Mucosa of descending colon (tissue), 3 donors: ENCODE measurements at places on chromosomes 6 and 20.
A peak's percentile ranks its signal among the peaks of the same experiment; 100 is the strongest.

DNA sequence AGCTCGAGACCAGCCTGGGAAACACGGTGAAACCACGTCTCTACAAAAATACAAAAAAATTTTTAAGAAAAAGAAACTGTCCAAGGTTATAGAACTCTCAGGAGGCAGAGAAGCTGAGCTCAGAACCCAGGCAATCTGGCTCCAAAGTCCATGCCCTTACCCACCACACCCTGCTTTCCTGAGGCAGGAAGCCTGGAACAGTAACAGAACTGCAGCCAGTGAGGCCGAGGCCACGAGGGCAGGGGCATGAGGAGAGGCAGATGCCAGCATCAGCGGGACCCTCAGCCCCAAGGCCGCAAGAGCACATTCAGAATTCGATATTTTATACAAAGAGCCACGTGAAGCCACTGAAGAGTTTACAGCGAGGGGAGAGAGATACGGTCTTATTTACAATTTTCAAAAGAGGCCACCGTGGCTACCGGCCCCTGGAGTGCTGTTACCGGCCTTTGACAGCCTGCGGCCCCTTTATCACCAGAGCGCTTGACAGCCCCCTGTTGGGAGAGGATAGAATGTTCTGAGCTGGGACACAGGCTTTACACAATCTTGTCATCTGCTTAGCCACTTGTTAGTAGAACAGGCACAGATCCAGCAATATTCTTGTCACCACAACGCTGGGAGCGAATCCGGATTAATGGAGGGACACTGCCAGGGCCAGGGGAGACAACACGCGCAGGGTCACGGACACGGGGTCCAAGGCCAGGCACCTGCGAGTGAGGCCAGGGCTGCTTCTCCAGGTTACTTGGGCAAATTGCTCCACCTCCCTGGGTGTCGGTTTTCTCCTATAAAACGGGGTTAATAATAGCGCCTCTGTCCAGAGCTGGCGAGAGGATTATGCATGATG is 5.6 kb downstream of the SPATA2 start:
- DNase-seq = peak; percentile 71

DNA sequence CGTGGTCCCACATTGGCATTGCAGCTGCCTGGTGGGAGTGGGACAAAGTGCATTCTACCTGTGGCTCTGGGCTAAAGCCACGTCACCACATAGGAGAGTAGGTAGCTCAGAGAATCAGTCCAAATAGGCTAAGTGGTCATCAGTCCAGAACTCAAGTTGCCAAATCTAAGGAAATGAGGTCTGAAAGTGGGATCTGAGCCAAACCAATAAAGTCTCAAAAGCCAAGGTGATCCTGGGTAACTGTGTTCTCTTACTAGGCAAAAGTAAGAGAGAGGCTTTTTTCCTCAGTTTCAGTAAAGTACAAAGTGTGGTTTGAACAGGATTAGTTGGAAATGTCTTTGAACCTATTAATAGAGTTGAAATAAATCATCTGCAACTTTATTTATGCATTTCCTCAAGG is 68.6 kb upstream of the CNKSR3 start:
- DNase-seq = no peak

GRCh38 chr6:143745166-143746133 is 67.7 kb downstream of the PHACTR2 start:
- DNase-seq = peak; percentile 79

GRCh38 chr20:53840532-53840931 is 229.9 kb downstream of the BCAS1 start:
- no peak for DNase-seq

GRCh38 chr6:158625881-158626305 is 18.6 kb downstream of the DYNLT1 start:
- DNase-seq = no peak

- no peak for DNase-seq
These were observed 1.5 kb downstream of the C6orf47 start for GRCh38 chr6:31658983-31659648.

DNA sequence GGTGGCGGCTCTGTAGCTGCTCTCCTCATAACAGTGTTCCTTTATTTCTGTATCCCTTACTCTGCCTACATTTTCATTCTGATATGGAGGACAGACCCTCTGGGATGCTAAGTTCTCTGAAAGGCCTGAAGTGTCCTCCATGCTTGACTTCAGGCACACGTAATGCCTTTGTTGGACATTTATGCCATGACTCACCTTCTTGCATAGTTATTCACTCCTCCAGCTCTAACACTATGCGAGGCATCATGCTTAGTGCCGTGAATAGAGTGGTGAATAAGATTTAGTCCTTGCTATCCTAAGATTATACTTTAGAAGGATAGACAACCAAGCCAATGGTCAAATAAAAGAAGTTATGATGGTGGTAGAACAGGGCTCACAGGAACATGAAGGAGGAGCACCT is 760.9 kb upstream of the FLRT3 start:
- no peak for DNase-seq

- no peak for DNase-seq
These were observed 1.1 kb upstream of the IL17F start for GRCh38 chr6:52245425-52245824.

DNA sequence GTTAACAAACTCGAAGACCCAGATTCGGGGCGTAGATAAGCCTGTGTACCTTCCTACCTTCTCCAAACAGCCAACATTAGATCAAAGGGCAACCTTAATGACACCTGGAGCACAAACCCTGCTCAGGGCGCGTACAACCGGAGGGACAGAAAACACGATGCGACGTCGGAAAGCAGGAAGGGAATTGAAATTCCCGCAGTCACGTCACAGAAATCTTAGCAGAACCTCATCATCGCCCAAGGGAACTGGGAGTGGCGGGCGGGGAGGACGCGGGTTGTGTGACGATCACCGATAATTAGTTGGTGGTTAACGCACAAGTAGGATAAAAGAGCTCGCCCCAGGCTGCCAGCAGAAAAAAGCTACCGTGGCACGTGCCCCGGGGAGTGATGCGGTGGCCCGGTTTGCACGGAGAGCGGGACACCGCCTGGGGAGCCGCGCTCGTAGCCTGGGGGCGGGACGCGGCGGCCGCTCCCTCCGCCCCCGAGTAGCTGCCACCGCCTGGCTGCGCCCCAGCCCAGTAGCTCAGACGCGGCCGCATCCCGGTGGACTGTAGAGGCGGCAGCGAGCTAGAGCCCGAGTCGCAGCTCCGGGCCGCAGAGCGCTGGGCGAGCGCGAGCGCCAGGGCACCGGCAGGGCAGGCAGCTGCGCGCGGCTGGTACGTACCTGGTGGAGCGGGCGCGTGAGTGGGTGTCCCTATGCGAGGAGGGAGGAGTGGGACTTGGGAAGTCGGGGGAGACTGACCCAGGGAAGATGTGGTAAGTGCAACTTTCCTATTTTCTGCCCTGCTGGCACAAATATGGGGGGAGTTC is at the start of gene PKIB:
TSS of gene PKIB (plus strand) at position 525 of the 809 bp plus-strand sequence. CDS start 107,390 bp downstream, outside the sequence.
- peak; percentile 84 for DNase-seq

DNA sequence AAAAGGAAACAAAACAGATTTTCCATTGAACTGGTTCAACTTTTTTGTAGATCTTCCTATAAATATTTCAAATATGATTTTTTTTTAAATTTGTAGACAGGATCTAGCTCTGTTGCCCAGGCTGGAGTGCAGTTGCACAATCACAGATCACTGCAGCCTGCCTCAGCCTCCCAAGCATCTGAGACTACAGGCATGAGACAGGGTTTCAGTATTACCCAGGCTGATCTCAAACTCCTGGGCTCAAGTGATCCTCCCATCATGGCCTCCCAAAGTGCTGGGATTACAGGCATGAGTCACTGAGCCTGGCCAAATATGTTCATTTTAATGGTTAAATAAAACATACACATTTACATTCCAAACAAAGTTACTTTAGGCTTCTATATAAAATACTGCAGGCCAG is 33.6 kb downstream of the SAMHD1 start:
- DNase-seq = no peak

- DNase-seq = no peak
These were observed 35.9 kb downstream of the DUSP22 start for GRCh38 chr6:328136-328670.

GRCh38 chr6:23307516-23307915 is 738.1 kb downstream of the HDGFL1 start:
- DNase-seq = no peak

GRCh38 chr20:52201395-52201794 is 9.8 kb upstream of the ZFP64 start:
- DNase-seq = no peak

DNA sequence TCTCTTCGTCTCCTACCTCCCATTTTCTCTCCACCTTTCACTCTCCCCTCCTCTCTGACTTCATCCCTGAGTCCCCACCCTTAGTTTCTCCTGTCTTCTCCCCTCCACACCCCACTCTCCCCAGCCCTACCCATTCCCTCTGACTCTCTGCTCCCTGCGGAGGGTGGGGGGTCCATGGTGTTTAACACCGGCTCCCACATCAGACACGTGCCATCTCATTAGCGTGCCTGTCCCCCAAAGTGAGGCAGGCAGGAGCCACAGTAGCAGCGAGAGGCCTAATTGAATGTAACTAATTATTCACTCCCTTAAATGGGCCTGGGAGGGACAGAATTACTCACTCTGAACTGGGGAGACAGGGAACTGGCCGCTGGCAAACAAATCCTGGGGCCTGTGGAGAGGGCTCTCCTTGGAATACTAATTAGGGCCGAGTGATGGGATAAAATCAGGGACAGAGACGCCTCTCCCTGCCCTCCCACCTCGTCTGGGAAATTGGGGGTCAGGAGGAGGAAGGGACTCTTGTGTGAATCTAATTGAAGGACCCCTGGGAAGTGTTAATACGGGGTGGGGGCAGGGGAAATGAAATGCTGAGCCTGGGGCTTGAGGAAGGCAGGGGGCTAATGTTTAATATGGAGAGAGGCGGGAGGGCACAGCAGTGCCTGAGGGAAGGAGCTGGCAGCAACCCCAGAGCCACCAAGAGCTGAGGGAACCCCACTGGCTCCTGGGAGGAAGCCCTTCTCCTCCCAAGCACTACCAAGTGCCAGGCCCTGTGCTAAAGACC is 17.9 kb downstream of the CD40 start:
- no peak for DNase-seq

- no peak for DNase-seq
These were observed 469 bp upstream of the XRN2 start for GRCh38 chr20:21302664-21303060.

DNA sequence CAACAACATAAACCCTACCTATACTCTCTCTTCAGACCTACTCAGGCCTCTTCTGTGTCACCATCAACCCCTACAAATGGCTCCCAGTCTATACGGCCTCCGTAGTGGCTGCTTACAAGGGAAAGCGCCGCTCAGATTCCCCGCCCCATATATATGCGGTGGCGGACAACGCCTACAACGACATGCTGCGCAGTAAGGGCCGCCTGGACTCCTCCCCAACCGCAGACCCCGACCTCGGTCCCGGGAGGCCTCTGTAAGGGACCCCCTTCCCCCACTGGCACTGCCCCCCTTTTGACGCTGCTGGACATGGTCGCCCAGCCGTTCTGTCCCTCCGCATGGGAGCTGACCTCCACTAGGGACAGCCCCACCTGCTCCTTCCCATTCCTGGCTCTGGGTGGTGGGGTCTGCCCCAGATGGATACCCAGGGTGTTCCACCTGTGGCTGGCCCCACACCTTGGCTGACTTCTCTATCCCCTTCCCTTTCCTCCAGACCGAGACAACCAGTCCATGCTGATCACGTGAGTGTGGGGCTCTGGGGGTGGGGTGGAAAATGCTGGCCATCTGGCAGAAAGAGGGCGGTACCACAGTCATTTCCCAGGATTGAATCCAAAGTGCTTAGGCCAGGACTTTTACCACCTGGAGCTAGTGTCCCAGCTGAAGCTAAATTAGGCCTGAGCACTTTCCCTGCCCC is 25.0 kb downstream of the MYH7B start:
- DNase-seq = peak; percentile 76

DNA sequence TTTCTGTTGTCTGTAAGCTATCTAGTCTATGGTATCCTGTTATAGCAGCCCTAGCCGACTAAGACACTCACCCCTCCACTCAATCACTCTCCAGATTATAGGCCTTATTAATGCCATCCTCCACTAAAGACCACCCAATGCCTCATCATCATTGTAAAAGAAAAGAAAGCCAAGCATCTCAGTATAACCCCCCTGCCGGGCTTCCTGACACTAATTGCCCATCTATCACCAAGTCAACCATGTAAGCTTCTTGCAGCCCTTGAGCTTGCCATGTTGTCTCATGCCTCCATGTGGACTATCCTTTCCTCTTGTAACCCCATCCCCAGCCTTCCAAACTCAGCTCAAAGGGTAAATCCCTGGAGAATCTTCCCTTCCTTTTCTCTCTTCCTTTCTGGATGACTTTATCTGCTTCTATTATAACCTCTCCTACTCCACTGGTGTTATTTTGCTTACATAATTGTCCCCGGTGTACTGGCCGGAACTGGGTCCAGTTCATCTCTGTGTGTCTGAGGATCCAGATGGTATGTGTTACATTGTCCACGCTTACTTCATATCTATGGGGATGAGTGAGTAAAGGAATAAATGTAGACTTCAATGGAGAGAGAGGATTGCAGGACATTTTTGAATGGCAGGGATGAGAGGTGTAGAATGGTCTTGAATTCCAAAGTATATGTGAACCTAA is 202.9 kb upstream of the SOX4 start:
- no peak for DNase-seq

DNA sequence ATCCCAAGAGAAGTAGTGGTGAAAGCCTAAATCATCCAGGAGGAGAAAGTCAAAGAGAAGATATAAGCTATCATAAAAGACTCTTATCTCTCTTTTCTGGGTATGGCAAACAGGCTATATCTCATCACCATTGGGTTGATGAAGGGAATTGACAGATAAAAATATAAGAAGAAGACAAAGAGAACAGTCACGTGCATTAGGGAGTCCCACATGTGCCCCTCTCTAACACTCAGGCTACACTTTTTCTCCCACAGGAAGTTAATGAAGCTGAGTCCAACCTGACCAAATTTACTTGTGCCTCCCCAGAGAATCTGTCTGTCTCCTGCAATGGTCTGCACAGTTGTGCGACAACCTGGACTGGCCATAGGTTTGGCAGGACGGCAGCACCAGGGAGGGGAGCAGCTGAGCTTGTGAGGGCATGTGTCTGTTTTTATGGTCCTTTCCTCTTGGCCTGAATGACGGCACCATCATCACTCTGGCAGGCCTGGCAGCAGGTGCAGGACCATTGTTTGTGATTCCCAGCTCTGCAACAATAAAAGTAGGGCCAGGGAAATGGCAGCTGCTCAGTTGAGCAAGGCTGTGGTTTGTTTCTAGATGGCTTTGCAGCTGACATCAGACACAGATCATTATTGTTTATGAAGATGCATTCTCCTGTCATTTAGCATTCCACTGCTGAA is 144.5 kb upstream of the MCHR2 start:
- DNase-seq = no peak

DNA sequence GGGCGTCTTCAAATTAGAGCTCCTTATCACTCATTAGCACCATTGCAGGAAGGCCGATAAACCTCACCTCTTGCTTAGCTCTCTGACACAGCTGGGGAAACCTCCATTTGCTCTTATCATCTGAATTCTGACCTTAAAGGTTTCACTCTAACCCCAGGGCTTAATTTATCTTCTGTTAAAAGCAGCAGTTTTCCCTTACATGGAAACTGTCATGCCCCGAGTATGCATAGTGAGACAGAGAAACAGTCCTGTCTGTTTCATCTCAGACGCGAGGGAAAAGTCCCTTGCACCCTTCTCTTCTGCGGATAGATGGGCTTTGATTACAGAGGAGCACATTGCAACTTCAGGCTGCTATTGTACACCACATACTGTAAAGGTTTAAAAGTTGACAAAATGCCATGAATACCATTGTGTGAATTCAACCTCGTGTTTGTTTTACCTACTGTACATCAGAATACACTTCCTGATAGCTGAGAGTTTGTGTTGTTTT is 191.5 kb upstream of the BMP2 start:
- no peak for DNase-seq
